CD4-positive, alpha-beta T cell (primary cell): ENCODE measurements at places on chromosomes 2 and 18. TPM values are rescaled to one million over a fixed set of nuclear protein-coding genes. Genes with fewer than 3 reads are reported as not detected.

The TFCP2L1 gene
- 0.17 TPM for total RNA-seq

The CNOT9 gene
- total RNA-seq = 62.8 TPM

DNA sequence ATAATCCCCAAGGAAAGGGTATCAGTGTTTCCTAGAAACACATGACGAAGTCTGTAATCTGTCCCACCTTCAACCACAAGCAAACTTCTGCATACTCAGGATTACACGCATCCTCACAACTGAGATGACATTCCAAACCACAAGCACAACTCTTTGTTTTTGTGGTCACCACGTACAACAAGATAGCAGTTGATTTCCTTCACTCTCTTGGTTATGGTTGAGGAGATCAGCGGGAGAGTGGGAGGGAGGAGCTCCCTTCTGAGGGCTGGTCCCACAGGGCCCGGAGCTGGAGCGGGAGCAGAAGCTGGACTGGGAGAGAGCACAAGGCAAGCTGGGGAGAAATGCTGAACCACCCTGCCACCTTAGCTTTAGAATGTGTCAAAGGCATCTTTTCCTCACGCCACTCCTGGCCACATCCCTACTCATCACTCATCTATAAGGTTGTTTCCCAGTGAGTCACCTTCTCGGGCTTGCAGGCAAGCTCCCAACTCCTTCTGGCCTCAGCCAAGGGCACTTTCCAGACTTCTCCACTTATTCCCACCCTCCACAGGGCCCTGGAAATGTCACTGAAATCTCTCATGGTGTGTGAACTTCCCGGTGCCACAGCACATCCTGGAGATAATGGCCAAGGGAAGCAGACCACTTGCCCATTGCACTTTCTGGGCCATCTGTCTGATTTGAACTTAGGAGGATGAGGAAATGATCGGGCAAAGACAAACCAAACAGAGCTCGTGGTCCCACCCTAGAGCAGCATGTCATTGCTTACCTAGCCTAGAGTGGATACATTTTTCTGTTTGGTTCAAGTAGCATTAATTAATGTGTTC, 98.9 kb upstream of the LGALSL start:
- DNase-seq = no peak
- no peaks in the 10 kb centered on the region for H3K4me1 ChIP-seq
- H3K36me3 ChIP-seq = no peaks in the 10 kb centered on the region
- no peak overlapping the region for H3K27ac ChIP-seq

DNA sequence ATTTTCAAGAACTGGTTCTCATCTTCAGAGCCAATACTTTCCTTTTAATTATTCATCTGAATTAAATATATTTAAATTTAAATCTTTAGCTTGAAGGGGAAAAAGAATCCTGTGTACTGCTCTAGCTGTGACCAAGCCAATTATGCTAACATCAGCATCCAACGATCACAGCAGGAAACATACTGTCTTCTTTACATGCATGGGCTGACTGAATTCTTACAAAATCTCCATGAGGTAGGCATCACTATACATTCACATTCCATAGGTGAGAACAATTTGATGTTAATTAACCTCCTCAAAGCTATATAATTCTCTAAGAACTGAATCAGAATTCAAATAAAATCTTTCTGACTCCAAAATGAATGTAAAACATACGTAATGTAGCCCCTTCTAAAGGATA, 118.8 kb upstream of the MAP2 start:
- no peaks in the 10 kb centered on the region for H3K4me1 ChIP-seq
- no peaks in the 10 kb centered on the region for H3K27me3 ChIP-seq
- DNase-seq = no peak
- no peak overlapping the region for H3K4me3 ChIP-seq
- H3K36me3 ChIP-seq = no peaks in the 10 kb centered on the region
- no peak overlapping the region for H3K27ac ChIP-seq

DNA sequence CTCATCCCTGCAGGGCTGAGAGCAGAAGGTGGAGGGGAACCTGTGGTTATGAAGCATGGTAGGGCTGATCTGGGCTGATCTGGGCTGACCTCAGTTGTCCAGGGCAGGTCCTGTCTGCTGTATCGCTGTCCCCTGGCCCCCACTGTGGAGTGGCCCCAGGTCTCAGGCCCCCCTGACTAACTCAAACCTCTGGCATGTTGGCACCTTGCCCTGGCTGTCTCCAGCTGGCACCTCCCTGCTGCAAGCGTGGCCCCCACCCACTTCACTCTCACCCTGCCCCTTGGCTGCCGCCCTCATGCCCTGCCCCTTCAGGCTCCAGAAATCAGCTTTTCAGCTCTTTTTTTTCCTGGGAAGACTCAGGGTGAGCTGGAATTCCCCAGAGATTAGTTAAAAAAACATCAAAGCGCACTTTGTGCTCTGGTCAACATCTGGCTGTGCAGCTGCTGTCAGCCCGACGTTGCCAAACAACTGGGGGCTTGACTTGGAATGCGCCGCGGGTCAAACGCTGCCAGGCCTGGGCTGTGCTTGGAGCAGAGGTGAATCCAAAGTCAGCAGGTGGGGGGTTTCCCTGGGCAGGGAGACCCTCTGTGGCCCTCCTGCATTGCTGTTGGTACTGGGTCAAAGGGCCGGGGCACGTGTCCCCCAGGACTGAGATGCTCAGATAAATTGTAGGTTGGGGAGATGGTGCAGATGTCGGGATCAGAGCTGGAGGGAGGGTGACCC, 173.8 kb upstream of the HDAC4 start:
- DNase-seq = no peak
- H3K36me3 ChIP-seq = no peaks in the 10 kb centered on the region
- no peak overlapping the region for H3K27ac ChIP-seq
- no peak overlapping the region for H3K4me3 ChIP-seq
- H3K4me1 ChIP-seq = no peaks in the 10 kb centered on the region
